Natural killer cell (primary cell): ENCODE measurements at places on chromosomes 1 and 21. TPM values are rescaled to one million over a fixed set of nuclear protein-coding genes. Genes with fewer than 3 reads are reported as not detected.

The GPR153 gene
- 9.7 TPM for total RNA-seq

The FMO1 gene
- total RNA-seq: not detected

The C4BPB gene
- total RNA-seq: not detected

DNA sequence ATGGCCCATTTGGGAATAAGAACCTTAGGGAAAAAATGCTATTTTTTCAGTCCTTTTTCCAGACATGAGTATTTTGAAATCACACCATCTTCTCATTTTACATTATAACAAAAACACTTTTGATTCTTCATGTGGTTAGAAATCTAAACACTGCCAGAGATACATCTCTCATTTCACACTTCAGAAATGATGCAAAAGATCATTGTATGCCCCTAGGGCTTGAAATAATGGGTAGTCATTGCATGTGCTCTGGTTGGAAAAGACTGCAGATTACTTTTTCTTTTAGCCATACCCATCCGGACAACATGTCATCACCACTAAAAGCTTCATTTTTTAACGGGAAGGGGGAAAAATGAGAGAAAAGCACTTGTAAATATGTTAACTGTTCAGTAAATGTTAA is 1152.2 kb upstream of the ADGRL4 start:
- no peaks in the 10 kb centered on the region for H3K36me3 ChIP-seq
- no peaks in the 10 kb centered on the region for H3K4me1 ChIP-seq
- no peak for DNase-seq

DNA sequence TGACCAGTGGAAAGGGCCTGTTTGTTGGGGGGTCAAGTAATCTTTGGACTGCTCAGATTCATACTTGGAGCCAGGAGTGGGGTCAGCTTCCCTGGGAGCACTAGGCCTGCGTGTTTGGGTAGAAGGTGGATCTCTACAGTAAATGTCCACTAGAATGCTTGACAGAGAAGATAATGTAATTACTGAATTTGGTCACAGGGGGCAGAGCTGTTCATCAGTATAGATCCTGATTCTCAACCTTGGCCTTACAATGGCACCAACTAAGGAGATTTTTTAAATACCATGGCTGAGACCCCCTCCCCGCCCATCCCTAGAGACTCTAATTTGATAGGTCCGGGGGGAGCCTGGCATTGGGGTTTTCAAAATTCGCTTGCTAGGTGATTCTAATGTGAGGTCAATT is 217.5 kb upstream of the PLXNA2 start:
- H3K4me3 ChIP-seq: no peak overlapping the region
- no peaks in the 10 kb centered on the region for H3K27me3 ChIP-seq
- H3K27ac ChIP-seq: no peak overlapping the region
- no peaks in the 10 kb centered on the region for H3K4me1 ChIP-seq
- DNase-seq: no peak

GRCh38 chr21:43825936-43826622 is 36.7 kb downstream of the RRP1 start:
- no peak overlapping the region for H3K4me3 ChIP-seq
- no peaks in the 10 kb centered on the region for H3K4me1 ChIP-seq
- H3K36me3 ChIP-seq: no peaks in the 10 kb centered on the region
- no peak for DNase-seq
- no peaks in the 10 kb centered on the region for H3K27me3 ChIP-seq
- H3K27ac ChIP-seq: no peak overlapping the region

GRCh38 chr1:46244656-46245371 is 2.7 kb upstream of the RAD54L start:
- peaks cover 19% of the 10 kb centered on the region for H3K4me1 ChIP-seq
- no peaks in the 10 kb centered on the region for H3K27me3 ChIP-seq
- no peak overlapping the region for H3K27ac ChIP-seq
- H3K36me3 ChIP-seq: no peaks in the 10 kb centered on the region

GRCh38 chr1:13505020-13505419 is 8.8 kb downstream of the LRRC38 start:
- no peak for DNase-seq
- H3K4me1 ChIP-seq: no peaks in the 10 kb centered on the region
- no peaks in the 10 kb centered on the region for H3K27me3 ChIP-seq
- no peak overlapping the region for H3K4me3 ChIP-seq
- no peak overlapping the region for H3K27ac ChIP-seq

DNA sequence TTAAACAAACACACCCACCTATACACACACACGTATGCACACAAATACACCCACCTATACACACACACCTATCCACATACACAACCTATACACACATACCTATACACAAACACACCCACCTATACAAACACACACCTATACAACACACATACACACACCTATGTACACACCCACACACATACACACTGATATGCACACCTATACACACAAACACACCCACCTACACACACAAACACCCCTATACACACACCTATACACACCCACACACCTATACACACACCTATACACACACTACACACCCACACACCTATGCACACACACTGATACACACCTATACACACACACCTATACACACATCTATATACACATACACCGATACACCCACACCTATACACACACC is 115.7 kb upstream of the VAMP3 start:
- no peak overlapping the region for H3K4me3 ChIP-seq
- H3K27me3 ChIP-seq: no peaks in the 10 kb centered on the region
- no peak overlapping the region for H3K27ac ChIP-seq
- no peaks in the 10 kb centered on the region for H3K4me1 ChIP-seq

GRCh38 chr1:165686121-165686970 is 12.0 kb downstream of the ALDH9A1 start:
- H3K4me1 ChIP-seq: peaks cover 5% of the 10 kb centered on the region
- peak; percentile 32 for DNase-seq
- H3K27me3 ChIP-seq: no peaks in the 10 kb centered on the region
- H3K36me3 ChIP-seq: peaks cover 26% of the 10 kb centered on the region
- peak overlapping the region; percentile 23 for H3K27ac ChIP-seq
